ENCODE measurements at places on chromosomes 12 and 14.

DNA sequence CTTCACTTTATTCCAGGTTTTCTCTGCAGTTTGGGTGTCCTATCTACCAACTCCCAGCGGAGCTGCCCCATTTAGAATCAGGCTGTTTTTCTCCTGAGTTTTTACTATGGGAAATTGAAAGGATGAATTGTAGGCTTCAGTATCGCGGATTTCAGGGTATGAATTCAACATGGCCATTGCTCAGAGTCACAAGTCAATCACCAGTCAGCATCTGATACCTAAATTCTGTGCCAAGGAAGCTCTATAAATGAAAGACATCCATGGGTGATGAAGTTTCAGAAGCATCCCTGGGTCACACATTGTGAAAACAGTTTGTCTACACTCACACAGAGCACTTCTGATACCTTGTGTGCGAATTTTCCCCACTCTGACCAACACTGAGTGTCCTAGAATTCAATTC lies 35.8 kb upstream of the YY1 start:
- no peak for DNase-seq

DNA sequence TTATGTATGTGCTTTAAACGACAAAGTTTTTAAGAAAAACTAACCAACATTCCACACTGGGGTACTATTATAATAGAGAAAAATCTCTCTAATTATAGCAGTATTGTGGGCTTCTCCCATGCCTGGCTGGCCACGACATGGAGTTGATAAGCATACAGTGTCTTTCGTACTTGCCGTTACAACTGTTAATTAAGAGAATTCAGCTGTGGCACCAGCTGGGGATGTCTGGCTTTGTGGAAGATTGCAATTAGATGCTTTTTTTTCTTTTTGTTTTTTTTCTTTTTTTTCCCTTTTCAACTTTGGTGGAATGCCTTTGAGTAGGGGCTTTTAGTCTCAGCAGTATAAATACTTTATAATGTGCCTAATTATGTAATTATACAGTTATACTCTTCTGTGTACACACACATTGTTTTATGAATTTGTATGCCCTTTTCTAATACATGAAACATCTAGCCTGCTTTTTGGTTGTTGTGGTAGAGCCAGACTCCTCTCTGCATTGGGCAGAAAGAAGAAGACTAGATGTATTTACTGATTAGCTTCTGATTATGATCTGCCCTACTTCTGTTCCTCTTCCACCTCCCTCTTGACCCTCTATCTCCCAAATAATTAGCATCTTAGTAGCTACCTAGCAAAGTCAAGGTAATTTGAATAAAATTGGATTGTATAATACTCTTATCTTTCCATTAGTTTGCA lies 76.4 kb downstream of the SUSD6 start:
- no peak for DNase-seq

- DNase-seq, result peak; percentile 72
Observed at GRCh38 chr12:8045952-8046944, 13.7 kb downstream of the FOXJ2 start.

GRCh38 chr14:60732840-60733483 lies 1.6 kb upstream of the MNAT1 start:
- no peak for DNase-seq

GRCh38 chr12:54058128-54058768 lies 4.6 kb downstream of the HOXC4 start:
- DNase-seq, result no peak

DNA sequence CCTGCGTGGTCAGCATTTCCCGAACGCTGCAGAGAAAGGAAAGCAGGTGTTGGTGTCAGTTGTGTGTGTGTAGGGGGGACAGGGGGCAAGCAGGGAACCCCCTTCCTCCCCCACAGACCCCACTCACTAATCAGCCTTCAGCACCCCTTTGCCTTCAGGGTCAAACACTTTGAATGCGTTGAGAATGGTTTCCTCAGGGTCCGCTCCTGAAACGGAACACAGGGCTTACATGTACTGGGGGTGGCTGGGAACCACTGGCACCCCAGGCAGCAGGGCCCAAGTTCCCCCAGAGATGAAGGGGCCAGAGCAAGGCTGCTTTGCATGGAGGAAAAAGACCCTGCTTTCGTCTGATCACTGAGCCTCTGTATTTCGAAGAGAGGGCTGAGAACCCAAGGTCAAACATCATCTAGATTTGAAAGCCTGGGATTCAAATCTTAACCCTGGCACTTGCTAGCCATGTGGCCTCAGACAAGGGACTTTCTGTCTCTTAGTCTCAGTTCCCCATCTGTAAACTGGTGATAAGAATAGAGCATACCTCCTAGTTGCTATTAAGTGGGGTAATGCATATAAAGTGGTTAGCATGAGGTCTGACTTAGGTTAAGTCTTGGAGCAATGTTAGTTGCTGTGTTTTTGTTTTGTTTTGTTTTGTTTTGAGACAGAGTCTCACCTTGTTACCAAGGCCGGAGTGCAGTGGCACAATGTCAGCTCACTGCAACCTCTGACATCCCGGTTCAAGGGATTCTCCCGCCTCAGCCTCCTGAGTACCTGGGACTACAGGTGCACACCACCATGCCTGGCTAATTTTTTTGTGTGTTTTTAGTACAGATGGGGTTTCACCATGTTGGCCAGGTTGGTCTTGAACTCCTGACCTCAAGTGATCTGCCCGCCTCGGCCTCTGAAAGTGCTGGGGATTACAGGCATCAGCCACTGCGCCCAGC lies 7.0 kb downstream of the MYL2 start:
- no peak for DNase-seq

DNA sequence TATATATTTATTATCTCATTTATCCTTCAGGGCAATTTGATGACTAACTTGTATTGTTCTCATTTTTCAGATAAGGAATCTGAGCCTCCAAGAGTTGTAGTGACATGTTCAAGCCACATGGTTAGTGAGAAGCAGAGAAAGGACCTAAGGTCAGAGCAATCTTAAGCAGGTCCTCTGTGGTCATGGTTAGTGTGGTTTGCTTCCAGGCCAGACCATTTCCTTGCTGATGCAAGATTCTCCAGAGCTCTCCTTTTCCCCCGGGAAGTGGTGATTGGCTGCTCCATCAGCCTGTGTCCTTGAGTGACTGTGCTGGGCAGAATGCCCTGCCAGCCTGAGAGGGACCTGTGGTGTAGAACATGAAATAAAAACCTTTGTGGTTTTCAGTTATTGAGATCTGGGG lies 141.3 kb downstream of the KTN1 start:
- no peak for DNase-seq

GRCh38 chr14:77139540-77140358 lies 1.8 kb downstream of the ZDHHC22 start:
- DNase-seq, result no peak

GRCh38 chr14:97788364-97788763 lies 991.2 kb downstream of the VRK1 start:
- DNase-seq, result no peak

DNA sequence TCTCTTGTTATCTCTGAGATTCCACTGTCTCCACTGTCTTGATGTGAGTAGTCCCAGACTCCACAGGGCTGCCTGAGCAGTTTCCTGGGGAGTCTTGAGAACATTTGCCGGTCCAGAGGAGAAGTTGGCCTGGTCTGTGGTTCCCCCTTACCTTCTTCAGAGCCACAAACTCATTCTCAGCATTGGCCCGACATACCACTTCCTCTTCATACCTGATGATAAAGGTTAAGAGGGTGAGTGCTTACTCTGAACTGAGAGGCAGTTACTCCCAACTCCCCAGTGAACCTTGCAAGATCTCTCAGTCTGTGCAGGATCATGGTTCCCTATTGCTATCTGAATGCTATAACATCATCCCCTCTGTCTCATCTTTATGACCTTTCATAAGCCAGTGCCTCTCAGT lies 2.6 kb downstream of the KRT84 start:
- DNase-seq, result no peak

DNA sequence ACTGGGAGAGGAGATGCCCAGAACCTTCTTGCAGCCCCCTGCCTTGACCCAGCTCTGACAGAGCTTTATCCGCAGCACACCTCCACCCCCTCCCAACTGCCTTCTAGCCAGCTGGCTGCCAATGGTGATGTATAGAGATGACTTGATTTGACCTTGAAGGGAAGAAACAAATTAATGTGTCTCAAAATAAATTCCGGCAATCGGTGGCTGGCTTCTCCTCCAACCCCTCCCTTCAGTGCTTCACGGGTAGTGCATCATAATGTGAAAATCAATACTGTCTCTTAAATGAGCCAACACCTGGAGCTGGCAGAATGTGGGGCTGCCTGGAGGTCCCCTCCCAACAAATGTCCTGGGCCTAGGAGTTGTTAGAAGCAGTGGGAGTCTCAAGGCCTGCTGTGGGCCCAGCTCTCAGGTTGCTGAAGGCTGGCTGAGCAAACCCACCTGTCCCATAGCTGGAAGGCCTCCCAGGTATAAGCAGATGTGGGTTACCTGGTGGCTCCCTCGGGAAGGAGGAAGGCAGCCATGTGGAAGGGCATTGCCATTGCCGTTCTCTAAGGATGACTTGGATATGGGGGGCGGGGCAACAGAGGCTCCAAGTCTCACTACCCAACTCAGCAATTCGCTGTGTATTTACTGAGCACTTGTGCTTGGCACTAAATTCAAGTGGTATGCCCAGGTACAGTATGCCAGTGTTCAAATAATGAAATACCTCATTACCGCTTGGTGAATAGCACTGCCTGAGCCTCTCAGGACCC lies 23.2 kb downstream of the HSPB8 start:
- no peak for DNase-seq

- no peak for DNase-seq
Observed at GRCh38 chr12:104434129-104434528, 22.6 kb upstream of the CHST11 start.

DNA sequence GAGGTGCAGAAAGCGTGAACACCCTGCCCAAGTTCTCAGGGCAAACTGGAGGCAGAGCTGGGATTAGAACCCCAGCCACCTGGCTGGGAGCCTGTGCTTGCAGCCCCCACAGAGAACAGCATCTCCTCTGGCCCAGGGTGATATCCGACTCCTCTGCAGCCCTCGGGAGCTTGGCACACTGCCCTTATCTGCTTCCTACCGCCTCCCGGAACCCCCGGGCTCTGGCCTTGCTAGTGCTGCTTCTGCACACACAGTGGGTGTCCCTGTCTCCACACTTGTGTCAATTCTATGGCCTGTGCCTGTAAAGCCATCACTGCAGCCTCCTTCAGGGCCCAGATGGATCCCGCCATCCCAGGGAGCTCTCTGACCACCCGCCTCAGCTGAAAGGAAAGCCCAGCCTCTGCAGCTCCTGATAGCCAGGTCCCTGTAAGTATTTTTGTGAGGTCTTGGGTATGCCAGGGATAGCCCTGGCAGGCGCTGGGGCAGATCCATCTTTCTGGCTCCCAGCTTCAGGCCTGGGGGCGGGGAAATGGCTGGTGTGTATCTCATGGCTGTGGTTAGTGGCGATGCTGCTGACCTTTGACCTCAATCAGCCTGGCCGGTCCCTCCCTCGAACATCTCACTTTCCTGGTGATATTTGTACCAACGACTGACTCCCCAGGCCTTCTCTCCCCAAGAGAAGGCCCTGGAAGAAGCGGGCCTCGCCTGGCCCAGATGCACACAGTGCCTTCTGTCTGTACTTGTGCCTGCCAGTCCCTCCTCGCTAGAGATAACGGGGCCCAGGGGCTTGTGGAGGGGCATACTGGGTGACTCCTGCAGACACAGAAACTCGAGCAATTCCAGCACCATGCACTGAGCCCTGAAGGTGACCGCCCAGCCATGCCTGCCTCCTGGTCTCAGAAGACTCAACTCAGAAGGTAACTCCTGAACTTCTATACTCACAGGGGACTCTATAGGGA lies 183.8 kb downstream of the CALM1 start:
- no peak for DNase-seq

DNA sequence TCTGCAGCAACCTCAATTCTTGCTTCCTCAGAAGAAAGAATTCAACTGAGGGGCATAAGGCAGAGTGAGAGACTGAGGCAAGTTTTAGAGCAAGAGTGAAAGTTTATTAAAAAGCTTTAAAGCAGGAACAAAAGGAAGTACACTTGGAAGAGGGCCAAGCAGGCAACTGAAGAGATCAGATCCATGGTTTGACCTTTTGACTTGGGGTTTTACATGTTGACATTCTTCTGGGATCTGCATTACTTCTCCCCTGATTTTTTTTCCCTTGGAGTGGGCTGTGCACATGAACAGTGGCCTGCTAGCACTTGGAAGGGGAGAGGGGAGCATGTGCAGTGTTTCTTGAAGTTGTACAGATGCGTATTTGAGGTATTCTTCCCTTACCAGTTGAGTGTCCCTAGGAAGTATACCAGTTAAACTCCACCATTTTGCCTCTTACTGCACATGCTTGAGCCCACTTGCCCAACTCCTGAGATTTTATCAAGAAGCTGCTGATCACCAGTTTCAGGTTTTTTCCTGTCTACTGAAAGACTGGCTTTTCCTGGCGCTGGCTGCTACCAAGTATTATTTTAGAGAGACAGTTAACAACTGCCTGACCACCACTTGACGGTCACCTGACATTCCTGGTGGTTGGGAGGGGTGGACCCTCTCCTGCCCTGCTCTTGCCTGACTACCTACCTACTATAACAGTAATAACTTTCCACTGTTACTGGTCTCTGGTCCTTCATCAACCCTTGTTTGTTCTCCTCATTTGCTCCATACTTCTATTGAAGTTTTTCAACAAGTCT lies 26.0 kb upstream of the TMTC2 start:
- no peak for DNase-seq

GRCh38 chr12:2555487-2556082 lies 239.2 kb upstream of the FKBP4 start:
- DNase-seq, result no peak

DNA sequence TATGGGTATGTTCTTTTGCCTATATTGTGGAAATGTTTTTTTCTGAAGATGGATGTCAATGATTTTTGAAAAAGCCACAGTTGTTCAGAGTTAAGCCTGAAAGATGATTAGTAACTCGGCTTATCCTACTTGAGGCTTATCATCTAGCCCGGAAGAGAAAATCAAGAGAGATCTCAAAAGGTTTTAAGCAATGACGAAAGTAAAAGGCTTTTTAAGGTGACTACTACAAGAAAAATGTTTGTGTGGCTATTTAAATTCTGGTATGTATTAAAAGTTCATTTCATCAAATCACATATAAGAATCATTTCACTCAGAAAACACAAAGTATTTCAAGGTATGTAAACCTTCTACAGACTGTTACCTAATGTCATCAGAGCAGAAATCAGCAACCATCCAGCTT lies 40.2 kb downstream of the HEATR5A start:
- no peak for DNase-seq

GRCh38 chr12:50196537-50196936 lies 29.4 kb upstream of the CERS5 start:
- no peak for DNase-seq

Measured in stimulated activated CD8-positive, alpha-beta memory T cell treated with anti-CD3 and anti-CD28 coated beads, Interleukin-7, amount 100 ng/mL, for 4 hours (primary cell).